Stimulated activated CD4-positive, alpha-beta T cell treated with anti-CD3 and anti-CD28 coated beads, Interleukin-15, amount 100 ng/mL, for 1 hour (primary cell): ENCODE measurements at places on chromosomes 1 and 21.

DNA sequence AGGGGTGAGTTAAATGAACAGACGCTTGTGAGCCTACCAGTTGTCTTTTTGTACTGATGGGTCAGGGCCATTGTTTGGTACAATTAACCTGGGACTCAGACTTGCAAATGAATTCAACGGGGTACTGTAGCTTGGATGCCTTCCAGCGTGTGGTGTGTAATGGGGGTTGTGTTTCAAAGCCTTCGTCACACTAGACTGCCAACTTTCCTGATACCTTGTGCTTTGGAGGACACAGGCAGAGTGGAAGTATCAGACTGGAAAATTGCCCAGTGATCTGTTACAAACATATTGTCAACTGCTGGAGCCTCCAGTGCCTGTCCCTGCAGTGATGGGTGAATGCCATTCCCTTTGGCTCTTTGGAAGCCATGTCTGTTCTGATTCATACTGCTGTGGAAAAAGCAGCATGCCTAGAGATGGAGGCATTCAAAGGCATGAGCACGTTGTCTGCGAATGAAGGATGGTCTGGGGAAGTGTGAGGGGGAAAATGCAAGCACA lies 384.5 kb downstream of the LMX1A start:
- DNase-seq: no peak

GRCh38 chr21:42636520-42637266 lies 16.7 kb upstream of the PDE9A start:
- no peak for DNase-seq

- DNase-seq: no peak
Observed at GRCh38 chr1:28592321-28593071, 431 bp downstream of the RAB42 start.

- no peak for DNase-seq
Observed at GRCh38 chr21:27079636-27080240, 112.8 kb upstream of the ADAMTS5 start.

- no peak for DNase-seq
Observed at GRCh38 chr1:197144570-197145325, 1.7 kb downstream of the ASPM start.

- no peak for DNase-seq
Observed at GRCh38 chr21:46666941-46667740, 31.7 kb downstream of the PRMT2 start.

DNA sequence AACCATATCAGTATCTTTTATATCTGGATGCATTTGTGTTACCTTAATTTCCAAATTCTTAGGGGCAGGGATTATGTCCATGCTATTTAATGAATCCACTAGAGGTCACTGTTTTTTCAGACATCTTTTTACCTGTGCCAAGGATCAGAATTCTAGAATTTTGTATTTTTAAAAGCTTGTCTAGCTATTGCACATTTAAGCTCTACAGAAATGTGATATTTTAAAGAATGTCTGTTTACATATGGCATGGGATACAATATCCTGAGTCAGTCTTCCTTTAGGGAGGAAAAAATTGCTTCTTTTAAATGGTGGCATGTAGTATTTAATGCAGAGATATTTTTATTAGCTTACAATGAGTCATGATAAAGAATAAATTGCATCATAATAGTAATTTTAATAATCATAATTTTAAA lies 11.3 kb downstream of the RPAP2 start:
- DNase-seq: no peak

DNA sequence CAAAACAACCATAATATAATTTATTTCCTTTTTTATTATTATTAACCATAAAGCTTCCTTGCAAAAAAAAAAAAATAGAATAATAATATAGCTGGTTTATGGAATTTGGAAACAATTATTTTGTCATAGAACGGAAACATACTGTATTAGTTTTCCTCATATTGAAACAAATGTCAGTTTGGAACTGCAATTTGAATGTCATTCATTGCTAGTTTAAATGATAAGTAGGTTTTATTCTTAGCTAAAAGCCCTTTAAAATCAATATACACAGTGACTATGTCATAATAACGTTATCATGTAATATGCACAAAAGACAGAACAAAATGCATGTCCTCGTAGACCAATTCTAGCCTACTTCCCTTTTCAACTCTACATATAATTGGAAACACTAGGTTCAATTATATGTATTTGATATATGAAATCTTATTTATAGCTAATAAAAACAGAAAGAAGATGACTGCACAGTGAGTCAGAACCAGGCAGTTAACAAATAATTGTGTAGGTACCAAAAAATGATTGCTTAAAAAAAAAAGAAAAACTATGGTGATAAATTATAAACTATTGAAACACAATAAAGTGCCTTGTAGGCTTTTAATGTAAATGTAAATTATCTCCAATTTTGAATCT lies 85.2 kb upstream of the EXO1 start:
- DNase-seq: no peak

DNA sequence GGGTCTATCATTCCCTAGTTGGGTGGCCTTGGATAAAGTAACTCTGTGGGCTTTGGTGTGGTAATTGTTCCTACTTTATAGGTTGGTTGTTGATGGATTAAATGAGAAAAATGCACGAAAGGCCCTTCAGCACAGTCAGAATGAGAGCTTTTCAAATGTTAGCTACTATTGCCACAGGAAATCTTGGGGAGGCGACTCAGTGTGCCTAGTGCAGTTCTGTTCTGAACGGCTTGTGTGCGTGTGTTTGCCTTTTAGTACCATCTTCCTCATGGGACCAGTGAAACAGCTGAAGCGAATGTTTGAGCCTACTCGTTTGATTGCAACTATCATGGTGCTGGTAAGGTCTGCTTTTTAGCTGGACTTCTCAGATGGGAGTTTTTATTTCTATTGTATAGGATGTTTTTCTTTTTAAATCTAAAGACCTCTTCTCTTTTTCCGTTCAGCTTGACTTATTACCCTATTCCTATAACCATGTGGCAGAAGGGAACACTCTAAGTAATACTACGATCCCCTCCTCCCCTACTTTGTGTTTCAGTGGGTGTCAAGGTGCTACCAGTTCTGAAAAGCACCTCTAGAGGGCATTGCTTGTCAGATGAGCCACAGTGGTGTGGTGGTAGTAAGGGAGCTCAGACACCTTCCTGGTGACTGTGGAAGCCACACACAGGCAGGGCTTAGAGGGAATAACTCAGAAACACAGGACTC lies 9.2 kb downstream of the SFT2D2 start:
- DNase-seq: no peak

- DNase-seq: no peak
Observed at GRCh38 chr21:16873176-16873575, 639.7 kb upstream of the CXADR start.

GRCh38 chr1:180956028-180956640 lies 43.4 kb downstream of the KIAA1614 start:
- no peak for DNase-seq

GRCh38 chr1:119673171-119673940 lies 25.3 kb upstream of the ZNF697 start:
- DNase-seq: no peak

GRCh38 chr21:45138199-45139002 lies 64.0 kb downstream of the ADARB1 start:
- peak; percentile 52 for DNase-seq

GRCh38 chr1:40244138-40244744 lies 3.5 kb upstream of the TMCO2 start:
- no peak for DNase-seq

DNA sequence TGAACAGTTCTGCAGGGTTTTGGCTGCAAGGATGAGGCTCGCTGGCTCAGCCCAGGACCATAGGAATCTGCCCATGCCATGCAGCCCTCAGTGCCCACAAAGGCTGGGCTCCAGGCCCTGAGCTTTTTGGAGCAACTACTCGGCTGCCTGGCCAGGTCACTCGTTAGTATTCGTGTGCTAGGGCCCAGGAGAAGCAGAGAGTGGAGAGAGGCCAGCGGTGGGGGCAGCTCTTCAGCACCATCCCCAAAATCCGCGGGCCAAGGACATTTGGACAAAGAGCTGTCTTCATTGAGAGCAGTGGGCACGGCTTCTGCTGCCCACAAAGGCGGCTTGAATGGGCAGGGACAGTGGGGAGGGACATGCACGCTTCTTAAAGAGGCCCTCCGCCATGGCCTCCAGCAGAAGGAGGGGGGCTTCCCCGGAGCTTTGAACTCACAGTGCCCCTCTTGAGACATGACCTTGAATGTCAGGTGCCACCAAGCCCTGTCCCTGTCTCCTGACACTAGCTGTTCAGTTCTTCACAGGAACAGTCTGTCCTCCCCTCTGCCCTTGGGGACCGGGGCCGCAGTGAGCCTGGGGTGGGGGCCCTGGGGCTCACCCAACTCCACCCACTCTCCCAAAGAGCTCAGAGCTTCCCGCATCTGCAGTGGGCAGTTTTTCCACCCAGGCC lies 106.1 kb upstream of the ARHGEF16 start:
- DNase-seq: no peak

- no peak for DNase-seq
Observed at GRCh38 chr1:151133018-151133806, 13.2 kb downstream of the SEMA6C start.

DNA sequence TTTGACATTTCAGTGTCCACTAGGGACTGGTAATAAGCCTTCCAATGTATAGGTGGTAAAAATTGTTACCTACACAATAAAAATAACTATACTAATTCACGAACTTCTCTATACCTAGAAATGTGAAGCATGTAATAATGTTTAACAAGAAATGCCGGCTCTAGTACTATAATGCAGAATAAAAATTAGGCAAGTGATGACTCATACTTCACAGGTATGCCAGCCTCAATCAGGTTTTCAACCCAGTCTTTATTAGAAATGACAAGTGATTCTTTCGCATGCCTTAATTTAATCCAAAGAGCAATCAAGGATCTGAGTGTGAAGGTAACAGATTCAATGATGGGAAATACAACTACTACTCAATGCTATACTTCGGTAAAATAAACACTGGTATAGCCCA lies 134.9 kb downstream of the RERE start:
- DNase-seq: no peak
